Stimulated activated CD8-positive, alpha-beta memory T cell treated with anti-CD3 and anti-CD28 coated beads, Interleukin-2, amount 100 ng/mL, for 1 hour (primary cell): ENCODE measurements at places on chromosomes 7 and 10.

DNA sequence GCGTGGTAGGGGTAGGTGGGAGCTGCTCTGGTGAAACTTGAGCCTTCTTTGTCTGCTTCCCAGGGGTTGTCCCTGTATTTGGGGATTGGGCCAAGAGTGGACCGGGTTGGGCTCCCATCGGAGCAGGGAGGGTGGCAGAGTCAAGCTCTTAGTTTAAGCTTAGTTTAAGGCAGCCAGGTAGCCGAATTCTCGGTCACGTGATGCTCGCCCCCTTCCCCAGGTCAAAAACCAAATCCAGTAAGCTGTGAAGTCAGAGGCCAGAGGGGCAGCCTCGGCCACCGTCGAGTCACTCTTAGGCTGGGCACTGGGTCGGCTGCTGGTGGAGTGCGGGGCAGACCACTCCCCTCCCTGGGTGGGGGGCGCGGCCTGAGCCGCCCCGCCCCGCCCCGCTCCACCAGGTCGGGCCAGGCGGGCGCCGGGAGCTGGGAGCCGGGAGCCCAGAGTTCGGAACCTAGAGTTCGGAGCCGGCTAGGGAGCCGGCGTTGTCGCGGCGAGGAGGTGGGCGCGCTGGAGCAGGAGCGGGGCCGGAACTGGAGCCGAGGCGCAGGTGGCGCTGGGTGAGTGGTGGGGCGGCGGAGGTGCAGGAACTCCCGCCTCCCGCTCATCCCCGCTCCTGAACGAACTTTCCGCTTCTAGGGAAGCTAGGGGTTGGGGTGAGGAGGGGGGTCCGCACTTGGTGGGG lies 2.8 kb upstream of the LZTS2 start:
- DNase-seq, result no peak

DNA sequence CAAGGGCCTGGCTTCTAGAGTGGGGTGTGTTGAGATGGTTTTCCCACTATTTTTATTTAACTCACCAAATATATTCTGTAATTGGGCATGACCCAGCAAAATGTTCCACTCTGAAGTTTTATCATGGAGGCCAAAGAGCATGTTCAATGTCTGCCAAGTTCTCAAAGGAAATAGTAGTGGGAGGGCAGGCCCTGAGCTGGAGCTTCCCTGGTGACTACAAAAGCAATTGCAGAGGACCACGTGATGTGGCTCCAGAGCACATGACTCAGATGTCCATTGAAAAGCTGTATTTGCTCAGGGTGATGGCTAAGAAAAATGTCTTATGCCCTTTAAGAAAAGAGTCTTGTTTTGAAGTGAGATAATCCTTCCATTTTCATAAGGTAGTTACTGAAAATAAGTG lies 1024.8 kb downstream of the LRMDA start:
- DNase-seq, result no peak

DNA sequence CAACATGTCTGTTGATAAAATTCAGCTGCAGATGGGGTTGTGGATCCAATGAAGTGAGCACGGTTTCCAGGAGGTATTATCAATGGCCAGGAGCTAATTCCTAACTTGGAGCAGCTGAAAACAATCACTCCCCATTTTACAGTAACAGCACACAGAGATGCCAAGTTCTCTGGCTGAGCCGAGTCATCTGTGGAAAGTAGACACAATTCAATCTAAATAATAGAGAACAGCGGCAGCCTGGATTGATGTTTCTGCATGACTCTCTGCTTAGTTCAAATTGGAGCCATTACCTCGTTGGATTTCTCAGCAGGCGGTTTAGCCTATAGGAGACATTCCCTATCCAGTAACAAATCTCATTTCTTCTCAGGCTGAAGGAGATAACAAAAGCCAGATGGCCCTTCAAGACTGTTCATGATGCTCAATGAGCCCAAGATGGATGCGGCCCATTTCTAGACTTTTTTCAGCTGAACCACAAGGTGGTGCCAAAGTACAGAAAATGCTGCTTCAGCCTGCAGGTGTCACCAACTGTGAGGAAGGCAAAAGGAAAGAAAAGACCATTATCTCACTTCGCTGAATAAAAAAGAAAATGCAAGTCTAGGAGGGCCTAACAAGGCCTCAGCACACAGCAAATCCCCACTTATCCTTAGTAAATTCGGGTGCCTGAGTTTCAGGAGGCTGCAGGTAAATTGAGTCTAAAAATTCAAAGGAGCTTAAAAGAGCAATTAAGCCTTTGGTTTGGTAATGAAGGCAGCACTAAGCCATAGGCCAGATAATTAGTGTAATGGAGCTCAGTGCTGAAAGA lies 83.7 kb downstream of the SLC16A9 start:
- DNase-seq, result no peak

DNA sequence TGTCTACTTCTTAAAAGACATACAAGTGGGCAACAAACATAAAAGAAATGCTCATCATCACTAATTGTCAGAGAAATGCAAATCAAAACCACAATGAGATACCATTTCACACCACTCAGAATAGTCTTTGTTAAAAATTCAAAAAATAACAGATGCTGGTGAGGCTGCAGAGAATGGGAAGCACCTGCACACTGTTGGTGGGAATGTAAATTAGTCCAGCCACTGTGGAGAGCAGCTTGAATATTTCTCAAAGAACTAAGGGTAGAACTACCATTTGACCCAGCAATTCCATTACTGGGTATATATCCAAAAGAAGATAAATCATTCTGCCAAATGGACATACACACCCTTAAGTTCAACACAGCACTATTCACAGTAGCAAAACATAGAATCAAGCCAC lies 61.8 kb upstream of the STEAP1 start:
- no peak for DNase-seq

GRCh38 chr10:30028738-30029030 lies 30.7 kb downstream of the JCAD start:
- DNase-seq, result no peak

DNA sequence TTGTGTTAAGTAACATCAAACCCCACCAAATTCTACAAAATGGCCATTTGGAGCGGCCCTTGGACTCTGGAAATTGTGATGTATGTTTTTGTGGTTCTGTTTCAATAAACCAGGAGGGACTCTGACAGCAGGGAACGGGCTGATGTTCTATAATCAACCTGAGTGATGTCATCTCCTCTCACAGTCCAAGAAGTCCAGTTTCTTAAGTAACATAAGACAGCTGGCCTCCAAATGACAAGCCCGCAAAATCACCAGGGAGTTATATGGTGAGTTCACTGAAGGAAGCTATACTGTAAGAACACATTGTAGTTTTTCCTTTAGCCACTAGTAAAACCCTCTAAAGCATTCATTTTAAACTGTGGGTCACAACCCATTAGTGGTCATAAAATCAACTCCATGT lies 34.0 kb downstream of the GOT1 start:
- DNase-seq, result no peak

DNA sequence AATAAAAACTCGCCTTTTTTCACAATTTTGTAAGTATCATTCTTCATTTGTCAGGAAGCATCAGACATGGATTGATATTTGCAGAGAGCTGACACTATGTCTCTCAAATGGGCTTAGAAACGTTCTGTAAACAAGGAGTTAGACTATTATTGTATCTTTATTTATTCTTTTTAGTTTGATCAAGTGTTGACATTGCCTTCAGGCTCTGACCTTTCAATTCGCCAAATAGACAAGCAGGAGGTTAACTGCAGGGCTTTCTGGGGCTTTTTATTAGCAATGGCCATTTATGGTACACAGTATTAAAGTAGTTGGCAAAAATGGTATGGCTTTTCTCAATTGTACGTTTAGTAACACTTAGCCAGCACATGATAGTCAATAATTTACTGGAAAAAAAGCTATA lies 221.7 kb downstream of the ZWINT start:
- no peak for DNase-seq

GRCh38 chr10:43105956-43106229 lies 29.0 kb downstream of the RET start:
- no peak for DNase-seq

- no peak for DNase-seq
These were observed 722 bp downstream of the UPF2 start for GRCh38 chr10:12041766-12042408.

GRCh38 chr10:9560976-9561375 lies 1456.7 kb upstream of the CELF2 start:
- DNase-seq, result no peak

DNA sequence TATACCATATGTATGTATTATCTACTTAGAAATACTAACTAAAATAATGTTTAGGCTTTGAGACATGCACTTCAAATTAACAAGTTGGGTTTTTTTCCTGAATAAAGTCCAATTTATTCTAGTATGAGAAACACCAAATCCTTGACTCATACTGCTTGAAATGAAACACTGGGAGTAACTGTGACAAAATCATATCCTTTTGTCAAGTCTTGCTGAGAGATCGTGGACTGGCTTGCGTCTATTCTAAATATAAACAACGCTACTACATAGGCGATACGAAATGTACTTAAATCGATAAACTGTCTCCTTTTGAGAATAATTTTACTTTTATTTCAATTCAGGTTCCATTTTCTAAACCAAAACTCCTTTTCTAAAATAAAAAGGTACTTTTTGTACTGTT lies 16.3 kb downstream of the SMURF1 start:
- DNase-seq, result no peak

DNA sequence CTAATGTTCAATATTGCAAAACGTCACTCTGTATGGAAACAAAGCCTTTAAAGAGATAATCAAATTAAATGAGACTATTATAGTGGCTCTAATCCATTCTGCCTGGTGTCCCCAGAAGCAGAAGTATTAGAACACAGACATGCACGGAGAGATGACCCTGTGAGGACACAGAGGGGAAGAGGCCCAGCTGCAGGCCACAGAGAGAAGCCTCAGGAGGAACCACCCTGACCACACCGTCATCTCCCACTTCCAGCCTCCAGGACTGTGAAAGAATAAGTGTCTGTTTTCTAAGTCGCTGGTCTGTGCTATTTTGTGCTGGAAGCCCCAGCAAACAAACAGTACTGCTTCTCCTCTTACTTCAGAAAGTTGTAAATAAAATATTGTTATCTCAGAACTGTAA lies 283.5 kb upstream of the ADARB2 start:
- no peak for DNase-seq
